NCI-H1417 (cell line): ENCODE measurements at places on chromosomes 4 and X.

DNA sequence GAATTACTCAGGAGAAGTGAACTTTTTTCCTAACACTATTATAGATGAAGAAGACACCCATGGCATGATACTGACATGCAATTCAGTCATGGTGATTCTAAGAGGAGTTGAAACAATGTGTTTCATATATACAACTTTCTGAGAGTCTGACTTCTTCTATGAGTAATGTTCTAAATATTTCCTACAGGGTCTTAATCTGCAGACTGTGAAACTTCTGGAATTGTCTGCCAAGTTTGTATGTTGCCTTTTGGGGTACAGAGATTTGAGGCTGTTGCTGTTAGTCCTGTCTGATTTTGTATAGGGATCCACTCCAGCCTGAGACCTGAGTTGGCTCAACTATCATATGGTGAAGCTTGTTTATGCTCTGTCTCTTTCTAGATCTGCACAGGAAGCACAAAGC is 160.6 kb upstream of the GATB start:
- no peak for DNase-seq

GRCh38 chrX:6228720-6229119 is at the start of gene NLGN4X:
Gene NLGN4X (minus strand): TSS chrX:6228867. CDS start chrX:6151466, 77,401 bp downstream.
- DNase-seq = peak; percentile 76

DNA sequence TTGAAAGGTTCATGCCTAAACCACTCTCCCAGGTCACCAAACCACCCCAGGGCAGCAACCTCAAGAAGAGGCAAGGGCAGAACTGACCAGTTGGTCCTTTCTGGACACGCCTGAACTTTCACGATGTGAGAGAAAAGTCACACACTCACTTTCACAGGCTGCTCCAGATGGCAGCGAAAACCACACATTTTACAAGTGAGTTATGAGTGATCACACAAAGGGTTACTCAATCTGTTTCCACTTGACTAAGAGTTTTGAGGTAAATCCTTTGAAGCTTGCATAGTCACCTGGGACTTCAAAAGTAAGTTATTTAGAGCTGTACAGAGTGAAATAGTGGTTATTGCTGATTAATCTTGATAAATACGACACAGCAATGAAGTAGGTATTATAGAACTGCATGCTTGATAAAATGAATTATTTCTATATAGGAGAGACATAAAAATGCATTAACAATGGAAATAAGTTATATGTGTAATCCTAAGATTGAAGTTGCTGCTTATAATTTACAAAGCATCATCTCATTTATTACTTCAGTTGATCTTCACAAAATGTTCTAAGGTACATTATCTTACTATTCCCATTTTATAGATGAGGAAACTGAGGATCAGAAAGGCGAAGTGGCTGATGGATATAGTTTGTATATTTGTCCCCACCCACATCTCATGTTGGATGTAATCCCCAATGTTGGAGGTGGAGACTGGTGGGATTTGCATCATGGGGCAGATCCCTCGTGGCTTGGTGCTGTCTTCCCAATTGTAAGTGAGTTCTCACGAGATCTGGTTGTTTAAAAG is 103.0 kb upstream of the KLF3 start:
- DNase-seq = no peak

GRCh38 chrX:9890681-9891091 is 76.5 kb upstream of the CLDN34 start:
- no peak for DNase-seq

- no peak for DNase-seq
Observed at GRCh38 chr4:153988492-153989363, 199.8 kb upstream of the SFRP2 start.

DNA sequence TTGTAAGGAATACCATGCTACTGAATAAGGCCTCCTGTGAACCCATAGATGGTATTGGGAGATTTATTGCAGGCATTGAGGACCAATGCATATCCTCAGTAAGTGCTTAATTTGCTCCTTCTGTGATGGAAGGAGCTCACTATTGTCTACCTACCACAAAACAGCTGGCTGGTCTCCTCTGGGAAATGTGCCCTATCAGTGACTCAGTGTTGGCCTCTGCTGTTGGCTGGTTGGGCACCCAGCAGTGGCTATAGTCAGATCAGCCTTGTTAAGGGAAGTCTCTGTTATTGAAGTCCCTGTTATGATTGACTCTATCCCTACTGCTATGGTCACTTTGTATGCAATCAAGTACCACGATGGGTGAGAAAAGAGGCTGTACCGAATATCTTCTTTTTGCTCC is 27.5 kb upstream of the OTUD4 start:
- no peak for DNase-seq

GRCh38 chr4:155094201-155094820 is 114.1 kb upstream of the NPY2R start:
- no peak for DNase-seq

DNA sequence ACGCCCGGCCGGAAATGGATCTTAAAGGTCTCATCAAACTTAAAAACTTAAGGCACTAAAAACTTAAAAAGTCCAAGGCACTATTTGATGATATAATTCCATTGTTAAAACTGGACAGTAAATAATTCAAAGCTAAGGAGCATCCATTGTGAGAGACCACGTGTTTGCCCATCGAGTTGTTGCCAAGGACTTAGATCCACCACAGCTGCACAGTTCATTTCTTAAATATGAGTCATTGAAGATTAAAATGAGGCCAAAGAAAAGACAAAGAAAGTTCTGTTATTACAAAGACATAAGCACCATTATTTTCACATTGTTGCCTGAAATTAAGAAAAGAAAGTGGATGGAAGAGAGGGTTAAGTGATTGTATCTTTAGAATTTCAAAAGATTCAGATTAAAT is 411.5 kb upstream of the FTHL17 start:
- DNase-seq = no peak

- DNase-seq = no peak
Observed at GRCh38 chrX:66028936-66029335, 10.9 kb downstream of the VSIG4 start.

- DNase-seq = no peak
Observed at GRCh38 chrX:65572971-65573370, 38.4 kb upstream of the LAS1L start.

DNA sequence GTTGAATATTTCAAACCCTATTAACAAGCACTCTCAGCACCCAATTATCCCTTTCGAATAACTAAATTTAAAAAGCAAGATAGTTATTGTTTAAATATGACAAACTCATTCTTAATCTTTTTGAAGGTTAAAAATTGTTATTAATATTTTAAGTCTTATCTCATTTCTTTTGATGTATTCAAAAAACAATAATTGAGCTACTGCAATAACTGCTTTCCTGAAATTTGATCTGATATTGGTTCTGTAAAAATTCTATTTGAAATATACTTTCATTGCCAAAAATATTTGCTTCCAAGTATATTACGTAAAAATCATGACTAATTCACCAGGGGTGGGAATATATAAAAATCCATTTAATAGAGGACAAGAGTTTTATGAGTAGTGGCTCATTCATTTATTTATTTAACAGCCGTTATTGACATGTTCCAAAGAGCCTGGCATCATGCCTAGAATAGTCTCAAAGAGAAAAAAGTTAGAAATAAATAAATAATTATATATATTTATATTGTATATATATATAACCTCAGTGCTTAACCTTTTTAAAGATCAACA is 34.4 kb downstream of the GLRA3 start:
- no peak for DNase-seq

DNA sequence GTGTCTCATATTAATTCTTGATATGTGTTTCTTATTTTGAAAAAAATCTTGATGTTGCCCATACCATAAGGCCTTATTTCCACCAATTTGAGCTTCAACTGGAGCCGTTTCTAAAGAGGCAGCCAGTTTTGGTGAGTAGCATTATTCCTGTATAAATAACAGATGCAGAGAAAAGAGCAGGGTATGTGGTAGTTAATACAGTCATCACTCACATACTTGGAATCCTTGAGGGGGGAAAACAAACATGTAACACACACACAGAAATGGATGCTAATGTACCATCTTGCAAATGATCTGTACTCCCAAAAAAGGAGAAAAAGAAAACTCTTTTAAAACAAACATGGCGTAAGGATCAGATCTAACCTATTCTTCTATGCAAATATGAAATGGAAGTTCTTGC is 389.7 kb downstream of the GPM6A start:
- DNase-seq = no peak

DNA sequence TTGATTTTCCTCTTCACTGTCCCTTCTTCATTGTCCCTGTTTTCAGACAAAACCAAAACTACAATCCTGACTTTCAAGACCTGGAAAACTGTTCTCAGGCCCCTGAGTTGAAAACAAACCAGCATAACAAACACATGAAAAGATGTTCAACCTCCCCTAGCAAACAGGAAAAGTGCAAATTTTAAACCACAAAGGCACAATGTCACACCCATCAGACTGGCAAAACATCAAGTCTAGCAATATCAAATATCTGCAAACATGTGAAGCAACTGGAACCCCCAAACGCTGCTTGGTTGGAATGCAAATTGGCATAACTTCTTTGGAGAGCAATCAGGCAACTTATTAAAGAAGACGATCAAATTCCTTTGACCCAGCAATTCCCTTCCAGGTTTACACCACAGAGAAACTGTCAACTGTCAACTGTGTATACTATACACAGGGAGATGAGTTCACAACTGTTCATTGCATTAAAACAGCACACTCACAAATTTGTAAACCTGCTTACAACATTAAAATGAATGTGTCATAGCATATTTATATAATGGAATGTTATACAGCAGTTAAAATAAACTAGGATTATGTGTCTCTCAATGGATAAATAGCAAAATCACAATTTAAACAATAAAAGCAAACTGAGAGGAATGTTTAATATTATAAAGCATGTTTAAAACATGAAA is 7.0 kb downstream of the USP46 start:
- DNase-seq = no peak

DNA sequence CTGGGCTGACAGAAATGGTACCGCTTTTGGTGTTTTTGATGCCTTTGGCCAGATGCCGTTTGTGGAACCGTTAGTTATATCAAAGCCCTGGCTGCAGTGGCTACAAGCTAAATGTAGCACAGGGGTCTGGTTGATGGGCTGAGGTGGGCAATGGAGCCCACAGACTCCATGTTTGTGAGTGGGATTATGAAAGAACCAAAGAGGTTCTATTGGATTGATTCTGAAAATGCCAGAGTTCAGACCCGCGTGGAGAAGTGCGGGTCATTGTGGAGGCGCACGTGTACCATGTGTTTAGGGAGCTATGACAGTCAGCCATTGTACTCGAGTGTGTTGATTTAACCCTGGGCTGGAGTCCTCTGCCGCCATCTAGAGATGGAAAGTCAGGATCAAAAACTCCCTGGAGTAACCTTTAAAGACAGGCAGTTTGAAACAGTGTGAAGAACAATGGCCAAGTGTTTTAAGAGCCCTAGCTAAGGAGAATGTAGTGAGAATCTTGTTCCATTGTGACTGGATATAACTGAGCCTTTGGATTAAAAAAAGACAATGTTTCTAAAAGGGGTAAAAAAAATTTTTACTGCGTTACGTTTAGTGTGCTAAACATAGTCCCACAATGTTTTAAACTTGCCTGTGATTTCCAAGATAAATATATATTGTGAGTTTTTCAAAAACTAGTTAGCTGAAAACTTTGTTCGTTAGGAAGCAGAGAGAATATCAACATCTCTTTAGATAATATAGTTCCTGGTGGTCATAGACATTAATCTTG is 12.7 kb downstream of the ART3 start:
- peak; percentile 84 for DNase-seq

- DNase-seq = no peak
Observed at GRCh38 chr4:94564252-94564651, 112.5 kb downstream of the PDLIM5 start.

DNA sequence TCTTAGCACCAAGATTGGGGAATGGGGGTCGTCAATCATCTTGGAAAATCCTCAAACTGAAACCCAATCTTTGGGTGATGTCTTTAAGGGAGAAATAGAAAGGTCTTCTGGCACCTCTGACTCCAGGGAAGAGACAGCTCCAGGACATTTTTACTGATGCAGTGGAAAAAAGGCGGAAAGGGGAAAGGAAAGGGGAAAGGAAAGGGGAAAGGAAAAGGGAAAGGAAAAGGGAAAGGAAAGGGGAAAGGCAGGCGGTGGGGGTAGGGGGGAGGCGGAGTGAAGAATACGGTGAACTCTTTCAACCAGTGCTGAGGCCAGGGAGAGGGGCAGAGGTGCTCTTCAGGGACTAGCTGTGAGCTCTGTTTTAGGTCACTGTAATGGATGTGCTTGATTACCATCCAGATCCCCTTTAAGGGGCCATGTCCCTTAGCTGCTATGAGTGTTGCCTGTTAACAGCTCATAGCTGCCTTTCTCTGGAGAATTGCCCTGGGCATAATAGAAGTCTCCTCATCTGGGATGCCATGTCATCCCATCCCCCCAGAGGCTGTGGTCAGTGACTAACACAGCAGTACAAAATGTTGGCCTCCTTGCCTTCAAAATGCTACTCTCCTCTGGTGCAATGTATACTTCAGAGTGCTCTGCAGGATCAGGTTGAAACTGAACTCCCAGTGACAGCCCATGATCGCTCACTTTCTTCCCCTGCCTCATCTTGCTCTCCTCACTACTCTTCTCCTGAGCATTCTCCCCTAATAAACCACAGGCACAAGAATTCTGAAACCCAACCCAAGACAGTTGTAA is 92.4 kb upstream of the AP1S2 start:
- DNase-seq = no peak

DNA sequence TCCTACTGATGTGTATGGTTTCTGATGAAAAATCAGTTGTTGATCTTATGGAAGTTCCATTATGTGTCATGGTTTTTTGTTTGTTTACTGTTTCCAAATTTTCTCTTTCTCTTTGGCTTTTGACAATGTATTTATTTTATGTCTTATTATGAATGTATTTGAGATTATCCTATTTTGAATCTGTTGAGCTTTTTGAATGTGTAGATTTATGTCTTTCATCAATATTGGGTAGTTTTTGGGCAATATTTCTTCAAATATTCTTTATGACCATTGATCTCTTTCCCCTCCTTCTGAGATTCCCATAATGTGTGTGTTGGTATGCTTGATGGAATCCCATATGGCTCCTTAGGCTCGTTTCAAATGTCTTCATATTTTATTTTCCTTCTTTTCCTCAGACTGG is 80.5 kb upstream of the FAM47C start:
- no peak for DNase-seq

GRCh38 chr4:94882756-94883155 is 125.0 kb downstream of the BMPR1B start:
- DNase-seq = no peak

DNA sequence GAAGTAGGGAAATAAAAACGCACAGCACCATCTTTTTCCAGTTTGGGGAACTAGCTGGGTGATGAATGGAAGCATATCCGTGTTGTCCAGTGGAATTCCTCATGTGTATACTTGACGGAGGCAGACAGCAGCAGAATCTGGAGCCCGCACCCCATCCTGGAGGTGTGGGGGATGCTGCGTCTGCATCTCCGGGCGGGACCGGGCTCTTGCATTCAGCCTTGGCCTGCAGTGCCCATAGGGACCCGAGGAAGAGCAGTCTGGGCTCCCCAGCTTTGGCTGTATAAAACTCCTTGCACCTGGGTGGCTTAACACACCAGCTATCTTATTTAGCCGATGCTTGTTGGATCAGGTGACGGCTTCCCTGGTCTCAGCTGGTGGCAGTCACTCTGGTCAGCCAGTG is 39.7 kb upstream of the LRPAP1 start:
- no peak for DNase-seq

- no peak for DNase-seq
Observed at GRCh38 chr4:88286897-88287296, 2.5 kb upstream of the PPM1K start.
